Fibroblast of skin of left quadriceps (primary cell): ENCODE measurements at places on chromosomes 7 and 10.
A peak's percentile ranks its signal among the peaks of the same experiment; 100 is the strongest.

DNA sequence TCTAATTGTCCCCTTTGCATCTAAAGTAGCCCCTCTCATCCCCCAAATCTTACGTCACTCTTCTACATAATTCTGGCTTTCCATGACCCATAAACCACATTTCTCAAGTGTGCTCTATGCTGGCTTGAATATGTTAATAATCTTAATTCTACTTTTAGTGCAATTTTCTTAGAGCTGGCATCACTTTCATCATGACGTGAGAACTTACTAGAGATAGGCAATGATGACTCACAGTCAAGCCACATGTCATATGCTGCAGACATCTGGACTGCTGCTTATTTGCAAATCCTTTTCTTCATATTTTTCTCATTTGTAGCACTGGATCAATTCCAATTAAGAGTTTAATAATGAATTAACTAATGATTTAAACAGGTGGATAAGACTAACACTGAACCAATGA lies 260.7 kb upstream of the PRKCQ start:
- DNase-seq = peak; percentile 10

DNA sequence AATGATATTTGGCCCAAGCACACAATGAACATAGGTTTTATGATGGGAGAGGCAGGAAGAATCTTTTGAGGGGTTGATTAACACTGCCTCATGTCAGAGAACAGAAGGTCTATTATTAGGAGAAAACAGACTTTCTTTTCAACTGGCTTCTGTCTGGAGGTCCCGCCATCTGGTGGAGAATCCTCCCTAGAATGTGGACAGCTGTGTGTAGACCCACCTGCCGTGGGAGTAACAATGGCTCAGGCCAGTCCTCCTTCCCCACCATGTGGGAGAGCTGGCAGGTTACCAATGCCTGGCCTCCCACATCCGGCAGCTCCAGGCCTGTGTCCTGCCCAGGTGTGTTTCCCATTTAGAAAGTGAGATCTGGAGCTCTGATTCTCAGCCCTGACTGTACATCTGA lies 70.4 kb upstream of the AOAH start:
- no peak for DNase-seq

GRCh38 chr7:105206985-105207384 lies 181.7 kb downstream of the SRPK2 start:
- DNase-seq = no peak

GRCh38 chr7:84123965-84124547 lies 70.5 kb downstream of the SEMA3A start:
- DNase-seq = no peak

GRCh38 chr7:42981601-42982000 lies 49.4 kb downstream of the MRPL32 start:
- DNase-seq = no peak

GRCh38 chr7:47355684-47356083 lies 226.2 kb downstream of the TNS3 start:
- no peak for DNase-seq

- DNase-seq = no peak
Measured at GRCh38 chr10:82208726-82209125, 333.7 kb downstream of the NRG3 start.

DNA sequence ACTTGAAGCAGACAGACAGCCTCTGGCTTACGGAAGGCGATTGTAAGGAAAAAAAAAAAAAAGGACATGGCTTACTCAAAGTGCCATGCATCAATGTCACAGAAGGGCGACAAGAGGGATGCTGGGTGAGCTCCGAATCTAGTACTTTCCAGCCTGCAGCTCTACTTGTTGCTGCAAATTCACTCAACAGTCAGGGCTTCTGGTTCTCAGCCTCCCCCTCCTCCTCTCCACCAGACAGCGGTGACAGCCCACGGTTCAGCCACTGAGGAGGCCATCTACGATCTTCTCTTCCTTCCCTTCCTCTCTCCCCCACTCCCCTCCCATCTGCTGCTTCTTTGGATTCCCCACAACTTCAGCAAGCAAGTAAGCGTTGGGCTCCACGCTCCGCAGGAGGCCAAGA lies 63.5 kb downstream of the PRKAG2 start:
- DNase-seq = no peak
